ENCODE measurements at places on chromosomes 1 and 21.

- DNase-seq = no peak
Observed at GRCh38 chr21:41439248-41439647, 13.2 kb downstream of the MX1 start.

GRCh38 chr1:24191860-24192259, 4.8 kb upstream of the IFNLR1 start:
- DNase-seq = no peak

GRCh38 chr1:245272676-245273075, 117.9 kb downstream of the KIF26B start:
- DNase-seq = no peak

DNA sequence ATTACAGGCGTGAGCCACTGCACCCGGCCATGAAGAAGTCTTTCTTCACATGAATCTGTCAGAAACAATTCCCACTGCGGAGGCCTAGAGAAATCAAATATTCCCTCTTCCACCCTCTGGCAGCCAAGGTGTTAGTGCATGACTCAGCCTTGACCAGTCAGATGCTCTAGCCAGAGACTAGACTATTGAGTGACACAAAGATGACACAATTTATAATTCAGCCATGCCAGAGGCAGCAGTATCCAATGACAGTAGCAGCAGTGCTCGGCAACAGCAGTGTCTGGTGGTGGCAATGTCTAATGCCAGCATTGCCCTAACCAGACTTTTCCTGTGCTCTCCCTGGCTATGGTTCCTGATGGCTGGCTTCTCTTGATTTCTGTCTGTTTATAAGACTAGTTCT, 8.7 kb downstream of the CTXND2 start:
- DNase-seq = peak; percentile 30

DNA sequence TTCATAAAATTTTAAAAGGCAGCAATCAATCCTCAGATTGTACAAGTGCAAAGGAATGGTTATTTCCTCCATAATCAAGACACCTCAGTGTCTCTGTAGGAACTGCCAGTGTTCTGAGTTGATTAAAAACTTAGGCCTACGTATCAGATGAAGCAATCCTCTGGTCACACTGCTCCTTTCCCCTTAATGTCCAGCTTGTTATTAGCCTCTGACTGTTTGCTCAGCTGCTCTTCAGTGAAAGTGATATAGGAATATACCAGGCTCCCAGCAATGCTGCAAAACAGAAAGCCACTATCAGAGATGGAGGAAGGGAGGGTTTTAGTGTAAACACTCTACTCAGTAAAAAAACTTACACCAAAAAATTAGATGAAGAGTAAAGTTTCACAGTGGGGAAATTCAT, 49.8 kb downstream of the SLC35D1 start:
- DNase-seq = no peak

DNA sequence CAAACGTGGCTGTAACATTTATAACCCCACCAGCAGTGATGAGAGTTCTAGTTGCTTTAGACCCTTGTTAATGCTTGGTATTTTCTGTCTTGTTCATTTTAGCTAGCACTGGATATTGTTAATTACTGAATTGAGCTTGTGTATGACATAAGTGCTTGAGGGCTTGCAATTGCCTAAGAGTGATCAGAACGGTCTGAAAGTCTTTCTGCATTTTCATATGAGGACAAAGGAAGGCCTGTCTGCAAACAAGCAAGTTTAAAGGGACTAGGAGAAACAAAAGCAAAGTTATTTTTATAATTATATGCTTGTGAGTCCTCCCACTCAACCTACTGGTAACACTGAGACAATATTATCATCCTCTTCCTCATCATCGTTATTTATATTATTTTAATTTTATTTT, 305.5 kb upstream of the DUSP10 start:
- no peak for DNase-seq

- no peak for DNase-seq
Observed at GRCh38 chr21:17002594-17003257, 510.1 kb upstream of the CXADR start.

DNA sequence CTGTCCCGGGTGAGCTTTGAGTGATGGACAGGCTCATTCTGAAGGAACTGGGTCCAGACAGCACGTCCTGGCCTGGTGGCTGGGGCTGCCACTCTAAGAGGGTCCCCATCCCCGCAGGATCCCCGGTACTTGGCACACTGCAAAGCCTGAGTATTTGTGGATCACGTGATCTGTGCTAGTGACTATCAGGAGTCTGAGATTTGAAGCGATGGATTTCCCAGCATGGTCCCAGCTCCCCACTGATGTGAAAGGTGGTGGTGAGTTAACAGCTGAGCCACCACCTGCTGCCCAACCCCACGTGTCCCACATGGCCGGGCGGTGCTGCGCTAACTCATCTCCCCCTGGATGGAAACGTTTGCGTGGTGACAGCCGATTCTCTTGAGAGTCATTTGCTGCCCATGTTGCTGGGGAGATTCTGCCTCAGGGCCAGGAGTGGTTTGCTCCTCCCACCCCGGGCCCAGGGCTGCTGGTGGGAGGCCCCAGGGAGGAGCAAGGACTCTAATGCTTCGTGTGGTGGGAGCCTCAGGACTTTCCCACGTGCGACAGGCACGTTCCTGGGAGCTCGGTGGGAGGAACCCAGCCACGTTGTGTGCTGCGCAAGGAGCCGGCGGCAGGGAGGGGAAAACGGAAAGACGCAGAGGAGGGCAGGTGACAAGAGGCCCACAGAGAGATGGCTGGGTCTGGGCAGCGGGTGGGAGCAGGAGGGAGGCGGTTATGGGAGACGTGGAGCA, 15.1 kb downstream of the FAAP20 start:
- peak; percentile 69 for DNase-seq

DNA sequence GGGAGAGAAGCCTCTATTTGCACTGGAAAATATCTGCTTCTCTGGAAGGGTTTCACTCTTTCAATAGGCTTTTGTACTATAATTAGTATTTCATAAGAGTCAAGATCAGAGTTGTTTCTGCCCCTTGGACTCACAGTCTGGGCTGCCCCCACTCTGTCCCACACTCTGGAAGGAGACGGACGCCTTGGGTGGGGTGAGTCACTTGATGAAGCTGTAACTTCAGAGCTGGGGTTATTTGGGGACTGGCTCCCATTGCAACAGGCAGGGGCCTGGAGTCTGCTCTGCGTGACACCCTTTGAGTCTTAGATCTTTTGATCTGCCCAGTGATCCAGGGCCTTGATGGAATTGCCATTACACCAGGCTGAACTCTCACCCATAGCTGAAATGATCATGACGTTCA, 4.0 kb upstream of the KCNA10 start:
- no peak for DNase-seq

GRCh38 chr1:25991937-25992688, 5.8 kb downstream of the PAFAH2 start:
- no peak for DNase-seq

- DNase-seq = no peak
Observed at GRCh38 chr1:47564570-47564969, 126.7 kb downstream of the FOXD2 start.

- no peak for DNase-seq
Observed at GRCh38 chr1:110173466-110174105, 23.3 kb downstream of the SLC6A17 start.

- peak; percentile 33 for DNase-seq
Observed at GRCh38 chr1:12161662-12162458, 4.9 kb upstream of the TNFRSF1B start.

DNA sequence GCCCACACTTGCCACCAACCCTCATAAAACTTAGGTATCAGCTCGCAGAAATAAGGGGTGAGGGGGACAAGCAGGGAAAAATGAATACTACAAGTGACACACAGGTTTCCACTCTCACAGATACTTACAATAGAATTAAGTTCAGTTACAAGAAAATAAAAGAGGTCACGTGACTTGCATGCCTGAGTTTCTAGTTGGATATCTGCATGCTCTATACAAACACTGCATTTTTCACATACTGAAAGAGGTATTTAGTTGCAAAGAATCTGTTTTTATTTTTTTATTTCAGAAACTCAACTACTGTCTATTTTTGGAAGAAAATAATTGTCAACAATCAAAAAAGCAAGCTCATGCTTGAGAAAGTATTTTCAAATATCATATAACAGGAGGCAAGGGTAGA, 43.5 kb downstream of the DPYD start:
- no peak for DNase-seq

DNA sequence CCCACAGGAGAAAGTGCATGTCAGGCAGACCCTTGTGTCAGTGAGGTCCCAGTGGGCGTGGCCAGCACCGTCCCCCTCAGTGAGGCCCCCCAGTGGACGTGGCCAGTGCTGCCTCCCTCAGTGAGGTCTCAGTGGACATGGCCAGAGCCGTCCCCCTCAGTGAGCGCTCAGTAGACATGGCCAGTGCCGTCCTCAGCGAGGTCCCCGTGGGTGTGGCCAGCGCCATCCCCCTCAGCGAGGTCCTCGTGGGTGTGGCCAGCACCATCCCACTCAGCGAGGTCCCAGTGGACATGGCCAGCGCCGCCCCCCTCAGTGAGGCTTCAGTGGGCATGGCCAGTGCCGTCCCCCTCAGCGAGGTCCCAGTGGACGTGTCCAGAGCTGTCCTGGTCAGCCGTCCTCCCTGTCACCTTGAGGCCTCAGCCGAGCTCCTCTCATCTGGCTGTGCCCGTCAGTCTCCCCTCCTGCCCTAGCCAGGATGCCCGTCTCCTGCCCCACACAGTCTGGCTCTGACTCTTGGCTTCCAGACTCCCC, 35.5 kb downstream of the PDE9A start:
- DNase-seq = no peak

GRCh38 chr1:225747566-225747965, 30.1 kb upstream of the SRP9 start:
- no peak for DNase-seq

DNA sequence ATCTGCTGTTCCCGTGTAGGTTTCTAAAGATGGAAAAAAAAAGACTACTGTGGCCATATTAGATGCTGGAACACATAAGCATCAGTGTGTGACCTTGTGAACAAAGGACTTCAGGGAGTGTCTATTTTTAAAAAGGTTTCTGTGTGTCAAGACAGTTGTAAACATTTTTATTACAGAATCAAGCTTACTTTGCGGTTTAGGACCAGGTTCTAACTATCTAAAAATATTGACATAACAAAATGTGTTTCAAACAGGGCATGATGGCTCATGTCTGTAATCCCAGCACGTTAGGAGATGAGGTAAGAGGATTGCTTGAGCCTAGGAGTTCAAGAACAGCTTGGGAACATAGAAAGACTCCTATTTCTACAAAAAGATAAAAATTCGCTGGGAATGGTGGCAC, 7.1 kb upstream of the DDI2 start:
- no peak for DNase-seq

DNA sequence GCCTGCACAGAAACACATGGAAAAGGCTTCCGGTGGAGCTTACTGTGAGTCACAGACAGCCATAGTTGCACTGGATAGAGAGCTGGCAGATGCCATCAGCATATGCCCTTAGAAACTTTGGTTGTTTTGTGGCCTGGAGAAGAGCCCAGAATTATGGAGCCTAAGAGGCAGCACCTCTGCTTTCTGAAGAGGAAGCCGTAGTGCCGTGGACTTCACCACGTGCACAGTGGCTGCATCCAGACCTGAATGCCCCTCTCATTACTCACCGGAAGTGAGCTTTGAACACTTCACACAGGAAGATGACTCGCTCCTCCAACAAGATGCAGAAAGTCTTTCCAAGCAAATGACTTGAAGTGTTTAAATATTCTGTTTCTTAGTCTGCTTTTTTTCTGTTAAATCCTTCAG, 28.4 kb downstream of the JUN start:
- DNase-seq = peak; percentile 15

DNA sequence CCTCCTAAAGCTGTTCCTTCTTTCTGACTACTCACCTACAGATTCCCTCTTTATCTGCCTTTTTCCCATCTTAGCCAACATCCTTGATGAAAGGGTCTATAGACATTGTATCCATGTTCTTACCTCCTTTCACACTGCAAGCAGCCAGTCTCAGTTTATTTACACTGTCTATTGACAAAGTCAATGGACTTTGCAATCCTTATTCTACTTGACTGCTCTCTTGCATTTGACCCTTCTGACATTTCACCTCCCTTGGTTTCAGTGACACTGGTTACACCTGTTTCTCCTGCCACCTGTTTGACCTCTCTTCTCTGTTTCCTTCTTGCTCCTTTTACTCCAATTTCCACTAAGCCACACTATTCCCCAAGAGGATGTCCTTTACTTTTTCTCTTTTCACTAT, 224.0 kb upstream of the SNX7 start:
- DNase-seq = no peak

GRCh38 chr1:221035662-221036153, 156.5 kb downstream of the HLX start:
- DNase-seq = peak; percentile 39

- DNase-seq = no peak
Observed at GRCh38 chr1:211603191-211603701, 24.3 kb upstream of the SLC30A1 start.

DNA sequence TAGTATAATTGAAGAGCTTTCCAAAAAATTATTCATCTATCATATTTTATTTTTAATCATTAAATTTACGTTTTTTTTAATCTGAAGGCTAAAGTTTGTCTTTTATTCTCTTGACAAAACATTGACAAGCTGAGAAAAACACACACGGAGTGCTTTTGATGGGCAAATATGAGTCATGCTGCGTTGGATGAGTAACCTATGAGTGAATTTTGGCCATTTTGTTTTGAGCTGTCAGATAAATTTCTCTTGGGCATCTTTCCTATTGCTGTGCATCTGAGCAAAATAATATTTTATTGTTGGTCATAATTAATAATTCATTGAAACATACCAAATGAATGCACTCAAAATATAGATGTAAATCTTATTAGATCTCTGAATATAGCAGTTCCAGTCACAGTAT, 1144.1 kb upstream of the ADGRL2 start:
- DNase-seq = no peak

DNA sequence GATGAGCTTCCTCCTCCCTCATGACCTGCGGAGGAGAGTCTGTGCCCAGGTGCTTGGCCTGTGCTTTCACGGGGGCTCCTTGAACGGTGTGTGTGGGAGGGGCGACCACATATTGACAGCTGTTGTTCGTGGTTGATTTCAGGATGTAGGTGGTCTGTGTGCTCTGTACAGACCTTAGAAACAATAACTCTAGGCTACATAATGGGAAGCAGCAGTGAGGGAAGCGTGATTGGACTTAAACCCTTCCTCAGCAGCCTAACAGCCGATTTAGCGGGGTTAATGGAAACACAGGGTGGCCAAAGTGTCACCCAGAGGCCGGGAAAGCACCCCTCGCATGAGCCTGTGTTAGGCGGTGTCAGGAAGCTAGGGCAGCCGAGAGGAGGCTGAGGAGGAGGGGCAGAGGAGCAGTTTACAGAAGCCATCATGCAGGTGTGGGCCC, 56.0 kb downstream of the TBCE start:
- no peak for DNase-seq

DNA sequence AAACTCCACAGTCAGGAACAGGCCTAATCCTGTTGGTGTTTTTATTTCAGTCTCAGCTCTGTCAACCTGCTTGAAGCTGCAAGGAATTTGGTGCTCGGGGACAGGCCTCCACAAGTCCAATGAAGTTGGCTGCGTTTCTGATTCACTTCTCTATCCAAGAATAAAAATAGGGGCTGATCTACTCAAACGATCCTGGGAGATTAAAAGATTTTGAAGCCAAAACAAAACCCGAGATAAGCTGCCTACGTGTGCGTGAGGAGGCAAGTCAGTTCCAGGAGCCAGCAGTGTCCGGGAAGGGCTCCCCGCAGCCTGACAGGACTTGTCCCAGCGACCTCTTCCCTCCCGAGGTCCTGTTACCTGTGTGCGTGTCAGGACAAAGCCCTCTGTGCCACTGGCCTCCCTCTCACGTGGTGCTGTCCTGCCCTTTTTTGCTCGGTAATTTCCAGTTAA, 98.0 kb downstream of the ETS2 start:
- no peak for DNase-seq
